ENCODE measurements at places on chromosomes 1 and 21. TPM values are rescaled to one million over a fixed set of nuclear protein-coding genes. Genes with fewer than 3 reads are reported as not detected.

Gene FCAMR
- not detected for total RNA-seq

Gene DLGAP3
- total RNA-seq, result 0.04 TPM

Gene NRAS
- 45.0 TPM for total RNA-seq

Gene KLHDC7A
- 0.14 TPM for total RNA-seq

Gene SLAMF8
- 0.17 TPM for total RNA-seq

Gene KLHDC8A
- not detected for total RNA-seq

Gene TSHB
- not detected for total RNA-seq

Gene ANKRD65
- total RNA-seq, result not detected

Gene NR0B2
- not detected for total RNA-seq

Gene ADPRS
- 40.8 TPM for total RNA-seq

Gene RNU1-1
- not detected for total RNA-seq

Gene CA14
- not detected for total RNA-seq

Gene ALX3
- not detected for total RNA-seq

Gene OR2T8
- not detected for total RNA-seq

GRCh38 chr21:35048183-35048601 is 910 bp downstream of the RUNX1 start:
- DNase-seq, result peak; percentile 57

GRCh38 chr1:166119471-166119965 is 47.3 kb downstream of the FAM78B start:
- DNase-seq, result no peak

DNA sequence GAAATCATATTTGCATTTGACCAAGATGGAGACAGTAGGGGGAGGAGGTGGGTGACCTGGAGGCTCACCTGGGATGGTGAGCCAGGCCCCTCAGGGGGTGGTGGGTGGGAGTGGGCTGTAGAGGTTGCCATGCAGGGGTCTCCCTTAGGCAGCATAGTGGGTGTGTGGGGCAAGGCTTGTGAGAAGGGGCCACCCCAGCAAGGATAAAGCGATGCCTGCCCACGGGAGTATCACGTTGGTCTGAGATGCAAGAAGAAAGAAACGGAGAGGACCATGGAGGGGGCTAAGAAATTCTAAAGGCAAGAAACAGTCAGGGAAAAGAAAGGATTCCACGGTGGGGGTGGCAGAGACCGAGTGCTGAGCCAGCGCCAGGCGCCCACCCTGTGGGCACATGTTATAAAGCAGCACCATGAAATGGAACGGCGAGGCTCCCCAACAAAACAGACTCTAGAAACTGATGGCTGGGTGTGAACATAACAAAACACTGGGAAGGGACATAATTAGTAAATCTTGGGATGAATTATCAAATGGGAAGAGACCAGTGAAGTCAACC is 11.7 kb upstream of the C2CD2 start:
- no peak for DNase-seq

- DNase-seq, result no peak
These were observed 78.2 kb upstream of the CAPZB start for GRCh38 chr1:19563324-19564097.

DNA sequence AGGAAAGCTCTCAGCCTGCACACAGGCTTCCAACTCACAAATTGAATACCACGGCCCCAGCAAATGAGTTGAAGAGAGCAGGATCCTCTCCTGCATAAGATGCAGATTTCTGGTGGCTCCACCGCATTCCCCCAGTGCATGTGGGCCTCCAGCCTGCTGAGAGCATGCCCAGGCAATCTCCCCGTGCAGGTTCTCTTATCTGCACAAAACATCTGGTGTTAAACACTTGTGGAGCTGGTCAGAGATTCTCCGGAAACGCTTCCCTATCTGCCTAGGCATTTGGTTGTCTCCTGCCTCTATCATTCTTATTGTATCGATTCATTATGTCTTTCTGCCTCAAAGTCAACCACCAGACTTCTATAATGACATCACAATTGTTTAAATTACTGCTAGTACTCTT is 1349.0 kb upstream of the B3GALT2 start:
- no peak for DNase-seq

DNA sequence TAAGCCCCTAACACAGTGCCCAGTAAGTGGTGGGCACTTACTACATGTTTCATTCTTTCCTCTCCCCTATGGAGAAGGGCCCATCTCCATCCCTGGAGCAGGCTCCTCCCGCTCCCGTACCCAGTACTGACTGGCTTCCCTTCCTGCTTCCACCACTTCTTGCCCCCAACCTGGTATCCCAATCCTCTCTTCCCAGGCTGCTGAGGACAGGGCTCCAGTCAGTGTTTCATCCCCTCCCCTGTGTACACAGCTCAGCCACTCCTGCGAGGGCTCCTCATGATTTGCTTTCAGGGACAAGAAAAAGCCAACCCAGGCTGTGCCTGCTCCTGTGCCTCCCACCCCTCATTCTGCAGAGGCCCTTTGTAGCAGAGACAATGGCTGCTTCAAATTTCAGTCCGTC is 20.8 kb upstream of the ETV3 start:
- no peak for DNase-seq

- no peak for DNase-seq
These were observed 2.0 kb downstream of the EFHD2 start for GRCh38 chr1:15411593-15412137.

- no peak for DNase-seq
These were observed 20.5 kb downstream of the SSBP3 start for GRCh38 chr1:54385727-54386022.

- peak; percentile 48 for DNase-seq
These were observed 21.5 kb downstream of the NDUFS5 start for GRCh38 chr1:39047374-39048229.

GRCh38 chr1:67013573-67013972 is 40.4 kb downstream of the SLC35D1 start:
- DNase-seq, result peak; percentile 80

GRCh38 chr1:26861889-26862378 is 1.0 kb upstream of the SFN start:
- no peak for DNase-seq

DNA sequence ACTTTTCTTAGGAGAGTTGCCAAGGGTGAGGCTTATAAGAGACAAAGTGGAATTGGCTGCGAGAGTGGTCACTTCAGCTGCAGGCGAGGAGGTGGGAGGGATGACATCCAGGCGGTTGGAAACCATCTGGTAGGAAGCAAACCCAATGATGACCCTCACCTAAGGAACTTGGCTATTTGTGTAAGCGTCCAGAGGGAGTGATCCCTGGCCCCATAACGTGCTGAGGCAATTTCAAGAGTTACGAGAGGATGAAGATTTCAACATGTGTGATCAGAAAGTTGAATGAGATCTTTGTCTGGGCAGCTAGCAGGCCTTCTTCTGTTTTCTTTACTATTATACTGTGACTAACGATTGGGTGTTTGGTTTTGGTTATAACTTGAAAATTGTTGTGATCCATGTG is 102.7 kb upstream of the VANGL1 start:
- no peak for DNase-seq

DNA sequence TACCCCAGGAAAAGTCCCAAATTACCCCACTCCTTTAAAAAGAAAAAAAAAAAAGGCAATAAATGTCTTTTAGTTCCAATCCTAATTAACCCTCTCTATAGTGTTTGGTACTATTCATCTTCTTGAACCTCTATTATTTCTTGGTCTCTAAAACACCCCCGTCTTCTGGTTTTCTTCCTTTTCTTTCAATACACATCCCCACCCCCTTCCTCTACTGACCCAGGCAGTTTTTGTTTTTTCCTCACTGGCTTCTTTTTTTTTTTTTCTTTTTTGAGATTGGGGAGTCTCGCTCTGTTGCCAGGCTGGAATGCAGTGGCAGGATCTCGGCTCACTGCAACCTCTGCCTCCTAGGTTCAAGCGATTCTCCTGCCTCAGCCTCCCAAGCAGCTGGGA is 26.1 kb downstream of the EGLN1 start:
- no peak for DNase-seq

DNA sequence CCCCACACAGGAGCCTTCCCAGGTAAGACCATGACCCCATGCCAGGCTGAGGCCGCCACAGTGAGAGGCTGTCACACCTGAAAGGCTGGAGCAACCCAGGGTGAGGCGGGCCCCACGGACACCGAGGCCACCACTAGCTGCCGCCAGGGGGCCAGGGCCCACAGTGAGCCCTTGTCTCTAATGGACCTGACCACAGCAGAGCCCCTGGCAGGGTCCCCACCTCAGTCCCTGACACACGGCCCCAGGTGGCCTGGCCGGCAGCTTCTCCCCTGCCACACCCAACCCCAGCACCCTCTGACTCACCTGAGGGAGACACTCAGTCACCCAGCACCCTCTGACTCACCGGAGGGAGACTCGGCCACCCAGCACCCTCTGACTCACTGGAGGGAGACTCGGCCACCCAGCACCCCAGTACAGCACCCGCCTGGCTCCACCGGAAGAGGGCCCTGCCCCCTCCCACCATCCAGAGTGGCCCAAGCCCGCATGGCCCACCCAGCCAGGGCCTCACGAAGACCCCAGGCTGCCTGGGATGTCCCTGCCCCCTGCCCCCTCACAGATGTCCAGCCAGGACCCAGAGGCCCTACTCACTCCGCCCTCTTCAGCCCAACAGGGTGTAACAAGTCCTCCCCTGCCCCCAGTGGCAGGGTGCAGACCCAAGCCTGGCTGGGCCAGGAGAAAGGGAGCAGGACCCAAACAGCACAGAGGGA is 4.4 kb downstream of the DVL1 start:
- DNase-seq, result no peak

GRCh38 chr1:170254371-170254770 is 108.6 kb downstream of the NTMT2 start:
- DNase-seq, result no peak

DNA sequence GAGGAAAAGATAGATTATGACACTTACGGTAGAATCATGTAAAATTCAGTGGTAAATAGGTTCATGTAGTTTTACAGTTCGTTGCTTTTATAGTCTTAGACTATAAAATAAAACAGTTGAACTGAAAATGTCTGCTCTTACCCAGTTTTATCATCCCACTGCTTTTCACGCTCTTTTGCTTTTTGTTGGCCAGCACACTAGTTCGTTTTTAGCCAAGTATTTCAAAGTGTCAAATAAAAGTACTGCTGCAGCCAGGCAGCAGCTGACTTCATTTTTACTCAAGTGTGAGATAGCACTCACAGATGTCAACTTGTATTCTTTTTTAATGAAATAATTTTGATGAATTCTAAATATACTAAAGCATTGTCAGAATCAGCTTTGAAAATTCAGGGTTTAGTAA is 18.5 kb upstream of the BTG3 start:
- no peak for DNase-seq

DNA sequence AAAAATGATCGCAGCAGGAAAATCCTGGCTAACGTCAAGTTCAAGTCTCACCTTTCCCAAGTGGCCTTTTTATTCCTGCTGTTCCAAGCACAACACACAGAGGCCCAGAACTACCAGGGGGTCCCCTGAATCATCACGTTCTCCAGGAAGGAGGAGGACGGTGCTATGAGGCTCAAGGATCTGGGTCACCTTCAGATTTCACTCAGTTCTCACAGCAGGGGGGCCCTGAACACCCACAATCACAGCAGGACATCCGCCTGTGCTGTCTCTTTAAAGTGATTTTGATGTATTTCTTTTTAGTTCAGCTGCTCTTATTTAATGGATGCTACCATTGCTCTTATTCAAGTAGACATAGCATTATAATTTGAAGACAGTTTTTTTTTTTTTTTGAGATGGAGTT is 173.4 kb downstream of the HUNK start:
- DNase-seq, result no peak

DNA sequence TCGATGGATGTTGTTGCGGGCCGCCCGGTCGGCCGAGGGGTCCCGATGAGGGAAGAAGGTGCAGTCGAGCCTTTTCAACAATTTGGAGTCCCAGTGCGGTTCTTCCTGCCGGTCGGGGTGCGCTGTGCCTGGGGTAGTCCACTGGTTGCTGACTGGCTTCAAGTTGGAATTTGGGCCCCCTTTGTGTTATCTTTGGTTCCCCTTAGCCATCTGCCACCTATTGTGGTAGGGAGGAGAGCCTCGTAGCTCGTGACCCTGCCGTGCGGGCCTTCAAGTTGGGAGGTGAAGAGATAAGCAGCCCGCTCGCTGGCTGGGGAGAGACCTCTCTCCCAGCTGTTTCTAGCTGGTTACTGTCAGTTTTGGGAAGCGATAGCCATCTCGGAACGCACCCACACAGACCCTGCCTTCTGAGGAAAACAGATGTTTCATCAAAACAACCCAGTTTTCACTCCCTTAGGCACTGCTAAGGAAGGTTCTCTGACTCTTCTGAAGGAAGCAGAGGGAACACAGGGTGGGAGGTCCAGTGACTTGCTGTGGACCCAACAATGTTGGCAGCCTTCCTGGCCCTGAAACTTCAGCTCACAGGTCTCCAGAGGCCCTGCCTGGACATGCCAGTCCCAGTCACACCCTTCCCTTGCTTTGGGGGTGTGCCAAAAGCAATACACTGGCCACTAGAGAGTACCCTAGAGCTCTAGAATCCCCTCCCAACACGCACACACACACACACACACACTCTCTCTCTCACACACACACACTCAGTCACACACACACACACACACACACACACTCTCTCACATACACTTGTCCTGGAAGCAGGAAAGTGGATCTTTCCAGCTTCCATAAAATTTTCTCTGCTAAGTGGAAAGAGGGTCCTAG is 1.0 kb downstream of the BTG2 start:
- DNase-seq, result peak; percentile 88

DNA sequence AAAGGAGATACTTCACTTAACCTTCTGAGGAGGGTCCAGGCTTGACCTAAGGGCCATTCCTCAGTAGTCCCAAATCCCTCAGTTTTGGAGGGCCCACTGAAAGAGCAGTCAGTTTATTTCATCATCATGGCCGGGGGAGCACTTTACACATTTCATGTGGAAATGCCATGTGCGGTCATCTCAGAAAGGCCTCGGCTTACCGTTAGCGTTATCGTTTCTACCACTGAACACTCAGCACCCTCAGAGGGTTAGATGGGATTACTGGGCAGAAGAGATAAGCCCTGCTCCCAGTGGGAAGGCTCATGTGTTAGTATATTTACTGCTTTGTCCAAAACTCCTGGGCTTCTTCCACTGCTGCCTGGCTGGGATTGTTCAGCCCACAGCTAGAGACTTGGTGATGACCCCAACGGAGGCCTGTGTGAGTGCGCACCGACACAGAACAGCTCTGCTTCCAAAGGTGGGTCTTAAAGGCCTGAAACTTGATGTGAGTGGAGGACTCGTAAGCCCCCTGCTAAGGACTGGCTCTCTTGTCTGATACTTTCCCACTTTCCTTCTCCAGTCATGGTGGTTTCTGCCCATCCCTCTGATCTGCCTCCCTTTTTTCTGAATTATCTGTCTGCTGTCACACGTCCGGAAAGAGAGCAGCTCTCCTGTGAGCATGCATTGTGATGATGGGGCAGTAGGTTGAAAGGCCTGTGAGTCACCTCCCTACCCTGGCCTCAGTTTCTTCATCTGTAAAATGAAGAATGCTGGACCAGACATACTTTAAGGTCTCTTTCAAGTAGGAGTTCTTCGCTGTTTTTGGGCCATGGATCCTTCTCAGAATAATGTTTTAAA is 284.5 kb downstream of the ASTN1 start:
- no peak for DNase-seq

DNA sequence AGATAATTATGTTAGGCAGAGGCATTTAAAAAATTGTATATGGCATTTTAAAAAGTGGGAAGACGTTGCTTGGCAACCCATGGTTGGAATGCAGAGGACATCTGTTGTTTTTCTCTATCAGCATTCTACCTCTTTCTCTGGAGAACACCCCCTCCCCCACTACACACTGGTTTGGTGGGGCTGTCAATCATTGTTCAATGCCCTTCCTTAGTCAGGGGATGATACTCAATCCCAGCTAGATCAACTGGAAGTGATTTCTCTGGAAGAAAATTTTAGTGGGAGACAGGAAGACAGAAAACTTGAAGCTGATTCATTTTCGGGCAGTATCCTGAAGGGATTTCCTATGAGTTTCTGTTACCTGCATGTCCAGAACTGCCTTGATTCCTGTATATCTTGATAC is 35.7 kb upstream of the CAP1 start:
- no peak for DNase-seq
